T-helper 17 cell (primary cell): ENCODE measurements at places on chromosomes 12 and 14.

- no peak for DNase-seq
Measured at GRCh38 chr12:65803251-65803650, 21.0 kb upstream of the HMGA2 start.

DNA sequence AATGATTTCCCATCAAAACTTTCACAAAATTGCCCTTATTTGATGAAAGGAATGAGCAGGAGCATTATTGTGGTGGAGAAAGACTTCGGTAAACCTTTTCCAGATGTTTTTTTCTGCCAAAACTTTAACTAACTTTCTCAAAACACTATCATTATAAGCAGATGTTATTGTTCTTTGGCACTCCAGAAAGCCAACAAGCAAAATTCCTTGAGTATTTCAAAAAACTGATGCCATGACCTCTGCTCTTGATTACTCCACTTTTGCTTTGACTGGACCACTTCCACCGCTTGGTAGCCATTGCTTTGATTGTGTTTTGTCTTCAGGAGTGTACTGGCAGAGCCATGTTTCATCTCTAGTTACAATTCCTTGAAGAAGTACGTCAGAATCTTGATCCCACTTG, 29.7 kb upstream of the RAB21 start:
- no peak for DNase-seq

DNA sequence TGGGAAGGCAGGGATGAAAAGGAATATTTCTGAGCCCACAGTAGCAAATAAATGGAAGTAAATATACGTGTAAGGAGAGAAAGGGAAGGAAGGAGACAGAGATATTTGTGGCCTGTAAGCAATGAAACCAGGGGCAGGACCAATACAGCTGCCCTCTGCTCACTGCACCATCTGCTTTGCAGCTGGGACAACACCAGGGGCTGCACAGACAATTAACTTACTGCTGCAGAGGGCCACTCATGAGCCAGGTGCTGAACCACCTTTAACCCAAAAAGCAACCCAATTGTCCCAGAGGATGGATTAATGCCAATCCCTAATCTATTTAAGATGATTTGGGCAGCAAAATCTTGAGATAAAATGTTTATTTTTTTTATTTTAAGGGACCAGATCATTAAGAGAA, 30.6 kb upstream of the TMX1 start:
- no peak for DNase-seq

DNA sequence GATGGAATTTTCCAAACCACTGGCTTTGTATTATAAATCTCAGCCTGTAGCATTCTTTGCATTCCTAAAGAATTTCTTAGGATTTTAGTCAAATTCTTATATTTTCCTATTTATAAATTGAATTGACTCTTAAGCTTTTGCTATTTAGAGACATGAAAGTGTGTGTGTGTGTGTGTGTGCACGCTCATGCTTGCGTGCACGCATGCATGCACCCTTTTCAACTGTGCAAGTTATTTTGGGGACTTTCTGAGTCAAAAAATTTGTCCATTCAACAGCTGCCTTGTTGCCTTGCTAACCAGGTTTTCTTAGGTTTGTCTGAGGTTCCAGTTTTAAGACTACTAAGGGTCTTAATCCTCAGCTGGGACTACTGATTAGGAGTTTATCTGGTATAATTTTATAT, 42.6 kb downstream of the GPATCH2L start:
- DNase-seq = no peak

GRCh38 chr12:115163710-115164109, 479.7 kb upstream of the TBX3 start:
- no peak for DNase-seq

GRCh38 chr14:54258382-54258781, 138.4 kb upstream of the CDKN3 start:
- no peak for DNase-seq

- no peak for DNase-seq
Measured at GRCh38 chr14:30883508-30884294, 9.3 kb downstream of the COCH start.

DNA sequence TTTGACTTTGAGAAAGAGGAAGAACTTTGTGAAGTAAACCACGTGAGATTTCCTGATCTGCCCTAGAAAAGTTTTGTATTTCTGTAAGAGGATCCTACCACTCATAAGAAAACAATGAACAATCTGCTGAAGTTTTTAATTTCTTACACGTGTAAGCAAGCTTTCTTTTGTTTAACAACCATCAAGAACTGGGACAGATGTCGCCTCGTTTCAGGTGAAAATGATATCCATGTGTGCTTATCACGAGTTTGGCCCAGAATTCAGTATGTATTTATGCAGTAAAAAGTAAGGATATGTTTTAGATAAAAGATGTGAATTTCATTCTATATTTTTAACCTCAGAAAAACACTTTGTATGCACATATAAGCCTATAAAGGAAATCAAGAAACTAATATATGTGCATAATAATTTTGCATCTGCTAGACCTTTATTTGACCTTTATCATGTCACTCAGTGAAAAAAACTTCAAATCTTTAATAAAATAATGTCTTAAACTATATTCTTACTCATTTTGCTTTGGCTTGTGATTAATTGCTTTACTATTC, 56.9 kb upstream of the DHRS4 start:
- no peak for DNase-seq

DNA sequence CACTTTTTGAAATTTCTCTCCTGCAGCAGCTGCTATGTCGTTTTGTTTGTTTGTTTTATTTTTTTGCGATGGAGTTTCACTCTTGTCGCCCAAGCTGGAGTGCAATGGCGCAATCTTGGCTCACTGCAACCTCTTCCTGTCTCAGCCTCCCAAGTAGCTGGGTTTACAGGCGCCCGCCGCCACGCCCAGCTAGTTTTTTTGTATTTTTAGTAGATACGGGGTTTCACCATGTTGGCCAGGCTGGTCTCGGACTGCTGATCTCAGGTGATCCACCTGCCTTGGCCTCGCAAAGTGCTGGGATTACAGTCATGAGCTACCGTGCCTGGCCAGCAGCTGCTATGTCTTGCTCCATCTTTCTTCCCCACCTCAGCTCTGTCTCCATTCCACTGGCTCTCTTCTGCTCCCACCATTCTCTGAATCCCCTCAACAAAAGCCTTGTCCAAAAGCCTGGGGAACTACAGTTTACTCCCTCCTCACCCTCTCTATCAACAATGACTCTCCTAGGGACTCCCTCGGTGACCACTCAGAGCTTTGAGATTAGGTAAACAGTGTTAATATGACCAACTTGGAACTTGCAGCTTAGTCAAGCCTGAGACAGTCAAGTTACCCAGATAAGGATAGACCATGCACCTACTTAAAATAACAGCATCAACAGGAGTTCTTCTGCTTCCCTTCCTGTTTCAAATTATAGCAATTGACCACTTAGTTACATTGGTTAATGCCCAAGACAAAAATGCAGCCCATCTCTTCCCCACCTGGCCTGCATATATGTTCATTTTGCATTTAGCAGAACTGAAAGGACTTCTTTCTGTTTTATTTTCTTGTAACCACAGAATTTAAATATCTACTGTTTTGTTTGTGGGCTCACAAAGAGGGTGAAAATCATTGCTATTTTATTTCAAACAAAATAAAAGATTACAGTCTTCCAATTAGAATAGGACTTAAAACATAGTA, 189.0 kb upstream of the AMIGO2 start:
- DNase-seq = no peak

DNA sequence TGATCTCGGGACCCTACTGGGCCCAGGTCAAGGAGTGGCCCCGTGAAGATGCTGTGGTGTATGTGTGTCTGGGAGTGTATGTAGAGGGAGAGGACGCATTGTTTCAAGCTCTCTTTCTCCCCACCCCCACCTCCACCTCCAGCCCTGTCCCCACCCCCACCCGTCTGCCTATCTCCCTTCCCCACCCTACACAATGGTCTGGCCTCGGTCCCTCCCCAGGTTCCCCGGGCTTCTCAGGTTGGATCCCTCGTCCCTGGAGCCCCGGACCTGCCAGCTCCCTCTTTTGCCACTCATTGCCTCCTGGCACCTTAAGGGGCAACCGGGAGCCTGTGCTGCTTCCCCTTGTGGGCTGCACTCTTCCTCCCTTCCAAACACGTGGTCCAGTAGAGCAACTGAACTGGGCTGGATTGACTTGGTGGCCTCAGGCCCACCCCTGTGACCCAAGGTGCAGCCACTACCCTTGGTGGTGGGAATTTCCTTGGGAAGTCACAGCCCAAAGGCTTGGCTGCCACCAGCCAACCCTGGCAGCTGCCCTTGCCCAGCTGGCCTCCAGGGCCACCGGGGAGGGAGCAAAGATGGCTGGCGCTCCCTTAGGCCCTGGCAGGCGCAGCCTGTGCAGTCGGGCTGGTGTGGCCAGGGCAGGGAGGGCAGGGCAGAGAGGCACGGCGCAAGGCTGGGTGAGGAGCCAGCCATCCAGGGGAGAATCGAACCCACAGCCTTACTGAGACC, 628 bp downstream of the VRTN start:
- DNase-seq = no peak

DNA sequence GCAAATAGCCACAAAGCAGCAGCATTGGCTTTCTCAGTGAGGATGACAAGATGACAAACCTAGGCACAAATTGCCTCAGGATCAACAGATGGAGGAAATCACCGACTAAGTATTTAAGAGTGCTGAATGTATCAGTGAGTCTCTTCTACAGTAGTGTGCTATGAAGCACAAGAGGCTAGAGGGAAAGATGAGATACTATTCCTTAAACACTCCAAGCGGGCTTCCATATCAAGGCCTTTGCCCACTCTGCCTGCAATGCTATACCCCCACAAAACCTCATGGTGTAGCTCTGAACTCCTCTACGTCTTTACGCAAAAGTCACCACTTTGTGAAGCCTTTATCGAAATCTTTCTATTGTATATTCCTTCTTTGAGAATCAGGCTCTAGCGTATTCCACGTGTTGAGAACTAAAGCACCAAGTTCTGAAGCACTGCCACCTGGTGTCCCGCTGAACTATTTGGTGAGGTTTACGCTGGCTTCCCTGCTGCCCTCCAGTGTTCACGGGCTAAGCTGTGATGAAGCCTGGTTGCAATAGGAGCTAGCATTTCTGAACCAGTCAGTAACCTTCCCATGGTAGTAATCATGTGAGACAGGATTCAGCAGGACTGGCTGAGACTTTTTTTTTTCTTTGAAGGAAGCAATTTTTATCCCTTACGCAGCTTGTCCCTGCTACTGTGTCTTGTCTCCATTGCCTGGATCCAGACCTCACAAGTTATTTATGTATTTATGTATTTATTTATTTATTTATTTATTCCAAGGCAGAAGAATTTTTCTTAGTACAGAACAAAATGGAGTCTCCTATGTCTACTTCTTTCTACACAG, 426.5 kb upstream of the OR4E1 start:
- DNase-seq = no peak

- DNase-seq = peak; percentile 53
Measured at GRCh38 chr12:118061011-118061872, at the start of gene WSB2. Gene WSB2 (minus strand): TSS chr12:118061179. CDS start chr12:118061048, 131 bp downstream.

DNA sequence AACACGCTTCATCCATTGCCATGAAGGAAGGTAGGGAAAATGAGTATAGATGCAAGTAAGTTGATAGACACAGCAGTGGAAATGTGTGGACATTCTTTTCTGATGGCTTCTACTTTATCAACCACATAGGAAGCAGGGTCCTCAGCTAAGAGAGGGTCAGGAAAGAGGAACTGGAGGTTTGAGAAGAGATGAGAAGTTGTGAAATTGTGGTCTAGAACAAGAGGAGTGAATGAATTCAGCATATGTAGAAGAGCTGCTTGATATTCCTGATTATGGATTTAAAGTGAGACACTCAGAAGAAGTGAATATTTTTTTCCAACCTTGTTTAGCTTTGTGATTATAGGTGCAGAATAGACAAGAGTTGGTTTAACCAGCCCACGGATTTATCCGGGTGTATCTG, 128.5 kb downstream of the SLC15A5 start:
- no peak for DNase-seq

GRCh38 chr12:64450057-64450640, 1.8 kb upstream of the TBK1 start:
- DNase-seq = no peak

GRCh38 chr12:94183708-94184379, 35.5 kb downstream of the PLXNC1 start:
- DNase-seq = no peak

- no peak for DNase-seq
Measured at GRCh38 chr12:105026411-105026810, 40.3 kb downstream of the NOPCHAP1 start.

GRCh38 chr12:12442548-12443071, 85.7 kb downstream of the BORCS5 start:
- no peak for DNase-seq

- DNase-seq = no peak
Measured at GRCh38 chr14:20998674-20999366, at the start of gene SLC39A2. Gene SLC39A2 (plus strand): TSS chr14:20999293. CDS start chr14:20999447, 154 bp downstream.

- peak; percentile 30 for DNase-seq
Measured at GRCh38 chr14:102554821-102555819, 37.3 kb upstream of the RCOR1 start.

- DNase-seq = no peak
Measured at GRCh38 chr12:51862947-51863346, 14.4 kb upstream of the FIGNL2 start.

DNA sequence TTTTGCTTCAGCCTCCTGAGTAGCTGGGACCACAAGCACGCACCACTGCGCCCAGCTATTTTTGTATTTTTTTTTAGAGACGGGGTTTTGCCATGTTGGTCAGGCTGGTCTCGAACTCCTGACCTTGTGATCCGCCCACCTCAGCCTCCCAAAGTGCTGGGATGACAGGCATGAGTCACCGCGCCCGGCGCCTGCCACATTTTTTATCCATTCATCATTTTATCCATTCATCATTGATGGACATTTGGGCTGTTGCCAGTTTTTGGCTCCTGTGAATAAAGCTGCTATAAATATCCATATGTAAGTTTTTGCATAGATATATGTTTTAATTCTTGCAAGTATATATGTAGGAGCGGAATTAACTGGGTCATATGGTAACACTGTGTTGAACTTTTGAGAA, 79.5 kb downstream of the DAAM1 start:
- DNase-seq = no peak

DNA sequence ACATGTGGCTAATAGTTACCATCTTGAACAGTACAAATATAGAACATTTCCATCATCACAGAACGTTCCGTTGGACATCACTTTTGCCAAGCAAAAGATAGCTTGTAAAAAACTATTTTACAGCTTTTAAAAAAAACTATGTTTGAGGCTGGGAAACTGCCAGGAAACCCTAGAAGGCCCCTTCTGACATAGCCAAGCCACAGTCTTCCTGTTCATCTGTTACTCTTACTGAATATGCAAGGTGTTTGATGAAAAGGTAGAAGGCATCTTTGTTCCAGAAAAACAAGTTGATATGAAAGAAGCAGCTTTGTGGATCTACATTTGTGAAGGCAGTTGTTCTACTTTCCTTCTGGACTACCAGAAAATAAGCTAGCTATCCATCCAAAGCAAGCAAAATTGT, 23.6 kb upstream of the WNK1 start:
- no peak for DNase-seq

DNA sequence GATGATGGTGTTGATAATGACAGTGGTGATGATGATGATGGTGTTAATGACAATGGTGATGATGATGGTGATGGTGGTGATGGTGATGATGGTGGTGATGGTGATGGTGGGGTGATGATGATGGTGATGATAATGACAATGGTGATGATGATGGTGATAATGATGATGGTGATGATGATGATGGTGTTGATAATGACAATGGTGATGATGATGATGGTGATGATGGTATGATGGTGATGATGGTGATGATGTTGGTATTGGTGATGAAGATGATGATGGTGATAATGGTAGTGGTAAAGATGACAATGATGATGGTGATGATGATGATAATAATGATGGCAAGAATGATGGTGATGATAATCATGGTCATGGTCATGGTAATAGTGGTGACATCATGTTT, 184.7 kb downstream of the SLC15A4 start:
- no peak for DNase-seq
